ENCODE measurements at places on chromosomes 4 and X. TPM values are rescaled to one million over a fixed set of nuclear protein-coding genes. Genes with fewer than 3 reads are reported as not detected.

- peak; percentile 76 for DNase-seq
Observed at GRCh38 chr4:147136310-147136709, 190.6 kb upstream of the TTC29 start.

- no peak for DNase-seq
Observed at GRCh38 chr4:178823673-178824295, 1381.5 kb upstream of the AGA start.

Gene ZNF718
- total RNA-seq, result 19.5 TPM

GRCh38 chr4:94650134-94650495 is 107.6 kb upstream of the BMPR1B start:
- no peak for DNase-seq

GRCh38 chrX:14027511-14028019 is 2.1 kb downstream of the GEMIN8 start:
- no peak for DNase-seq
